Immature natural killer cell (primary cell): ENCODE measurements at places on chromosomes 3 and 15. TPM values are rescaled to one million over a fixed set of nuclear protein-coding genes. Genes with fewer than 3 reads are reported as not detected.

DNA sequence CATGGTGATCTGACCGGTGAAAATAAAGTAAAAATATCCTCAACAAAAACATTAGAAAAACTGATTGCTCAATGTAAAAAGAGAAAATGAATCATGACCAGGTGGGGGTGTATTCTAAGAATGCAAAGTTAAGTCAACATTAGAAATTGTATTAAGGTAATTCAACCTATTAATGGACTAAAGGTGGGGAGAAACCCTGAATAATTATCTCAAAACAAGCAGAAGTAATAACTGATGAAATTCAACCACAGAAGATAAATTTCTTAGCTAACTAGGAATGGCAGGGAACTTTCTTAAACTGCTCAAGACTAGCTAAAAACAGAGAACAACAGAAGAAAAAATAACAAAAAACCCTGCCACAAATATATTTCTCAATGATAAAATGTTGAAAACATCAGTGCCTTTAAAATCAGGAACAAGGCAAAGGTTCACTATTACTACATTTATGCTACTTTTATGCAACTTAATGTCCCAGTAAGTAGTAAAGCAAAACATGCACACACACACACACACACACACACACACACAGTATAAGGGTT, 204.4 kb upstream of the THBS1 start:
- no peak for DNase-seq

DNA sequence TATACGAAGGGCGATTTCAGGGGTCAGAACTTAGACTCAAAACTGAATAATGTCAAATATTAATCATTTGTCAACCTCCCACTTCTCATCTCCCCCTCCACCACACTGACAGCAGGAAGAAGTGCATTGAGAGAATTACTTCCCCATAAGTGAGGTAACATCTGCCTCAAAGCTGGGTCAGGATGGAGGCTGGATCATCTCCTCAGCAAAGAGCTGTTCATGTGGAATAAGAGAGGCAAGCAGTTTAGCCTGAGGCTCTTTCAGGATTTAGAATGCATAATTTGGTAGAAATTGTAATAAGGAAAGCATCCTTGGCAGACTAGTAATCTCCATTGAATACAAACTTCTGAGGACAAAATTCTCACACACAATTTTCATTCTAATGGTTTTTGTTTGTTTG, 512.1 kb downstream of the ROBO1 start:
- DNase-seq = no peak

- no peak for DNase-seq
Measured at GRCh38 chr3:42198709-42199108, 67.3 kb downstream of the CCK start.

DNA sequence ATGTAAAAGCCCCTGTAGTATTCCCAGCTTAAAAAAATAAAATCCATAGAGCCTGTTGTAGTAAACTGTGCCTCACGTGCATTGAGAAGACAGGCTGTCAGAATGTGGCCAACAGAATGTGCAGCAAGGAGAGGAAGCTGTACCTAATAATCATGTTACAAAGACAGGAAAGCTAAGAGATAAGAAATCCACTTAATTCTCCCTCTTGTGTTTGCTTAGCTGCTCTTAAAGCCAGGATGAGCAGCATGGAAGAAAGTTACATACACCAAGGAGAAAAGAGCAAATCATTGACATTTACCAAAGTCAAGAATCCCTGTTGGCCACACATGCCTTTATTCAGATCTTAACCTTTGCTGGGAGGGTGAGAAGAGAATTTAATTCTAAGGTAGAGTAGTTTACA, 85.9 kb downstream of the TNIK start:
- DNase-seq = no peak

DNA sequence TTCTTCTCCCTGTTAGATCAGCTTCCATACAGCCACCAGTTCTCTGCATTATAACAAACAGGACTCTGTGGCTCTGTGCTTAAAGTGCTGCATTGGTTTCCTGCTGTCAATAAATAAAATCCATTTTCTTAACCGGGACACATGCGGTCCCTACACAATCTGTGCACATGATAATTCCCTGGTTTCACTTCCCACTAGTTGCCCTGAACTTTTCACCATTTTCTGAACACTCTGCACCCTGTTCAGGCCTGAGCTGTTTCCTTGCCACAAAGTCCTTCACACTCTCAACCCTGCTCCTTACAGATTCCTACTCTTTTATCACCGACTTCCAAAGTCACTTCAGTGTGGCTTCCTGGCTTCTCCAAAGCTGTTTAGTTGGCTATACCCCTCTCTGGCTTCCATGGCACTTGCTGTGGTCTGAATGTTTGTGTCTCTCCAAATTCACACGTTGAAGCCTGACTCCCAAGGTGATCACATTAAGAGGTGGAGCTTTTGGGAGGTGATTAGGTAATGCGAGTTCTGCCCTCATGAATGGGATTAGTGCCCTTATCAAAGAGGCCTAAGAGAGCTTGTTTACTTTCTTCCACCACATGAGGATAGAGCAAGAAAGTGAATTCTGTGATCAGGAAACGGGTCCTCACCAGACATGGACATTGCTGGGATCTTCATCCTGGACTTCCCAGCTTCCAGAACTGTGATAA, 233.4 kb downstream of the CHST2 start:
- no peak for DNase-seq

GRCh38 chr15:47720555-47720954, 3.2 kb downstream of the SEMA6D start:
- no peak for DNase-seq

- no peak for DNase-seq
Measured at GRCh38 chr3:107068980-107069379, 308.3 kb upstream of the CCDC54 start.

DNA sequence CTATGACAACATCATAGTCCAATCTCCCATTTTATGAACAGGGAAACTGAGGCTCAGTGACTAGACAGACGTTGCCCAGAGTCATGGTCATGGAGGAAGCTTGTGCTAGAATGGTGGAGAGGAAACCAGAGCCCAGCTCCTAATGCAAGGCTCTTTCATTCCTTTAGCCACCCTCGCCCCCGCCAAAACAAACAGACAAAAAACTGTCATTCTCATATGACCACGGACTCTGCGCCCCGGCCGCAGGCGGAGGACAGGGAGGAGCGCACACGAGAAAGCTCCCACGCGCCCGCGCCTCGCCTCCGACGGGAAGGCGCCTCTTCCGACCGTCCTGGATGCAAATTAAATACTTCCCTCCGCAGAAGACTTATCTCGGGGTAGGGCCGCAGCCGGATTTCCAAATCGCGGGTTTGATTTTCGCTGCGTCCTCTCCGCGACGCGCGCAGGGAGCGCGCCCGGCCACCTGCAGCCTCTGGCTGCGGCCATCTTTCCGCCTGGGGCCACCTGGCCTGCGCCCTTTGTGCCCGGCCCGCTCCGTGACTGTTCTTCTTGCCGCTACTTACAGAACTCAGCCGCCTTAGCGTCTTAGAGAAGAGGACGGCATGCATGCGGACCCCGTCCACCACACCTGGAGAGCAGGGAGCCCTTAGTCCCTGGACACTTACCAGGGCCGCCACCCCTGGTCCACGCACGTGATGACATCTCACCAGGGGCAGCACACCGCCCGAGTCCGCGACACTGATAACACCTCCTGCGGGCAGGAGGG, 670 bp upstream of the ATP13A3 start:
- DNase-seq = no peak

DNA sequence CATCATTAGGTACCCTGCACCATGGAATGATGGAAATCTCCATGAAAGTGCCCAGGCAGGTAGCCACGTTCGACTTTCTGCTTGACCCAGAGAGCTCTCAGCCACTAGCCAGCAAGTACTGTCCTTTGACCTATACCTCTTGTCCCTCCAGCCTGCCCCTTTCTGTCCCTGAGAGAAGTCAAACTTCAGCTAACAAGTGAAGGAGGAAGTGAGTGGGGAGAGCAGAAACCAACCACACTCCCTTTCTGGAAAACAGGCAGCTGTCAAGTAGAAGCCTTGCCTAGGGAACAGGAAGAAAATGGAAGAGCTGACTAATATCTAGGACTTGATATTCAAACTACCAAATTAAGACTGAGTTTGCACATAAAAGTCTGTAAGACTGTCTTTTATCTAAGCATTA, 30.3 kb upstream of the FSTL1 start:
- no peak for DNase-seq

DNA sequence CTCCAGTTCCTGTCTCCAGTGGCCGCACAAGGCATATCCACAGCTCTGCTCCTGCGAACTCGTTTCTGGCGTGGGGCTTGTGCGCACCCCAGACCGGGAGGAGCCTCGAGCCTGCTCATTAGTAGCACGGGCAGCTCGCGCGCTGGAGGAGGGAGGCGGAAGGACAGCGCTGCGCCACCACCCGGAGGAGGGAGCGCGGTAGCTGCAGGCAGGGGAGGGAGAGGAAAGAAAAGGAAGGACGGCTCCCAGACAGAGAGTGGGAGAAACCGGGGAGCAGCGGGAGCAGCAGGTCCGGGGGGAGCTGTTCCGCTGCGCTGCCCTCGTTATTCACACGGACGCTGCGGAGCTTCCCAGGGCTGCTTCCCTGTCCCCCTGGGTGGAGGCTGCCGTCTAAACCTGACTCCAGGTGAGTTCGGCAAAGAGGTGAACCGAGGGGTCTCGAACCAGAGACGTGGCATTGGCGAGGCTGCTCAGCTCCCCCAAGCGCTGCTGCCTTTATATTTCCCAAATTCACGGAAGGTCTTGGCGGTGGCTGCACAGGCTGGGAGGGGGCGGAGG, 121.3 kb upstream of the ZNF717 start:
- DNase-seq = no peak

GRCh38 chr15:96335411-96336024, 5.0 kb downstream of the NR2F2 start:
- DNase-seq = no peak

DNA sequence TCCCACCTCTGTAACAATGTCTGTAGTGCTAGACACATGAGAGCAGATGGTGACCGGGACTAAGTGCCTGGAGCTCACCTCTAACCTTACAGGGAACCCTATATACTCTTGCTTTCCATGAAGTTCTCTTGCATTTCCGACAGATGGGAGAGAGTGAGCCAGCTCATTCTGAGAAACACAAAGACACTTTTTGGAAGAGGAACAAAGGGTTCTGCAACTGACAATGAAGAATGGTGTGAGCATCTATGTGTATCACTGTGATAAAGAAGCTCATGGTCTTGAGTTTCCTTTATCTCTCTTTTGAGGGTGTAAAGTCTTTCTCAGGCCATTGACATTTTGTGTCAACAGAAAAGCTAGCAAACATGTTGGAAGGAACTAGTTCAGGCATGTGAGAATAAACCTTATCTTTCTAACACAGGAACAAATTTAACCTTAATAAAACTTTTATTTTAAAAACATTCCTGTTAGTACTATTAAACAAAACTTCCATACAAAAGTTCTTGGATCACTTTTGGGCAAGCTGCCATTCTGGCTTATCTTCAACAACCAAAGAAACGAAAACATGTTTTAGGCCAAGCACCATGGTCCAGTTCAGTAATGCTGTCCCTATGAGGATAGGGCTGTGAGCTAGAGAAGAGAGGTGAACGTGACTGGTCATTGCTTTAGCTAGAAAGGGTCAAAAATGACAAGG, 142.7 kb downstream of the THRB start:
- no peak for DNase-seq

GRCh38 chr15:87710406-87710805, 546.1 kb downstream of the NTRK3 start:
- DNase-seq = no peak

ERC2 gene
- not detected for polyA plus RNA-seq

QTRT2 gene
- polyA plus RNA-seq = 12.3 TPM

DNA sequence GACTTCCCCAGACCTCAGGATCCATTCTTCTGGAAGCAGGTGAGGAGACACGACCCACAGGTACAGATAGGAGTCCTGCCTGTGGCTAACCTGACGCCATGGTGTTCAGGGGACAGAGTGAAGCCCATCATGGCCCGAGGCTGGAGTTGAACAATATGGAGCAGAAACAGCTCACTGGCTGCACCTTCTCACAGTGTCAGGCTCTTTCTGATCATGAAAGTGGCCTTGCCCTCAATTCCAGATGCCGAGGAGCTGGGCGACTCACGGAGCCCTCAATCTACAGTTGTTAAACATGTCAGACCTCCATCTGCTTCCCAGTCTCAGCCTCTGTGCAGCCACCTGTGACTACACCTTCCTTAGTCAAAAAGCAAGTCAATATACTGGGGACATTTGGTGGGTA, 110.8 kb upstream of the SMAD3 start:
- DNase-seq = no peak

CD86 gene
- 1.1 TPM for polyA plus RNA-seq

DNA sequence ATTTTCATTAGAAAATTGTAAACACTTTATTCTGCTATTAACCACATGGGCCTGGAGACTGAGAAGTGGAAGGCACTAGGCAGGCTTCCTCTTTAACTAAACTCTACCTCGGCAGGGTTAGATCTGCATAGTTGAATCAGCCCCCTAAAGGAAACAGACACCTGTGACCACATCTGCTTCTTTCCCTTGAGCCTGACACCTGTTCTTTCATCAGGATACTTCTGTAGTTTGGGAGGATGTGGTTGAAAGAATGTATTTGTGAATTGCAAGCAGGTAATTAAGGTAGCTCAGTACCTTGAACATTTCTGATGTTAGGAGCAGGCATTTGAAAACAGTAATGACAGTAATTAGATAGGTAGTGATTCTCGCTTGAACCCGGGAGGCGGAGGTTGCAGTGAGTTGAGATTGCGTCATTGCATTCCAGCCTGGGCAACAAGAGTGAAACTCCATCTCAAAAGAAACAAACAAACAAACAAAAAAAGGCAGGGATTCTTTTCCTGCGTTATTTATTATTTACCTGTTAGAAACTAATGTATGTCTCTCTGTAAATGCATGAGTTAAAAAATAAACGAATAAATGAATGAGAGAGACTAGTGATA, 468.5 kb downstream of the NLGN1 start:
- DNase-seq = no peak

NMNAT3 gene
- polyA plus RNA-seq = 2.5 TPM

DNA sequence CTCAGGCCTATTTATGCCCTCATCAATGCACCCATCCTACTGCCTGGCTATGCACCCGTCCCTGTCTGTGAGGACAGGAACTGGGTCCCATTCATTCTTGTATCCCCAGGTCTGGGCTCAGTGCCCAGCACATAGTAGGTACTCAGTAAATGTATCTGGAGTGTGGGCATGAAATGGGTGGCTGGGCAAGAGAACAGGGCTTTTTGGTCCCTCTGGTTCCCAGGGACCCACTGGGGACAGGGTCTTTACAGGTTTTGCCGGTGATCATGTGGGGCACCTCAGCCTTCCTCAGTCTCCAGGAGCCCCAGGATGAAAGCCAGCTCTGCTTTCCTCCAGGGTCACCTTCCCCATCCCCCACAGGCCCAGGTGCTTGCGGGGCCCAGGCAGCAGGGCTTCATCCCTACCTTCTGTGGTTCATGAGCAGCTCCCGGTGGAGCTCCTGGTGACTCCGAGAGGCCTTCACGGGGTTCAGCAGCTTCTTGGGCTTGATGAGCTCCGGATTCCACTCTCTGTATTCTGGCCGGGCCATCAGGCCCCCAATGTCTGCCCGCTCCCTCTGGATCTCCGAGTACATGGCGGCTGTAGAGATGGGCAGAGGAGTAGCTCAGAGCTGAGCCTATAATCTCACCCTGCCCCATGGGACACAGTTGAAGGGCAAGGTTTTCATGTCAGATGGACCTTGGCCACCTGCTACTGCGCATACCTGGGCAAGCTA, 7.7 kb downstream of the FAM107A start:
- DNase-seq = no peak

GRCh38 chr3:127406309-127407025, 118.6 kb upstream of the PRR20G start:
- DNase-seq = no peak

ZSCAN2 gene
- 5.8 TPM for polyA plus RNA-seq
